ENCODE measurements at places on chromosomes 7 and 10.
A peak's percentile ranks its signal among the peaks of the same experiment; 100 is the strongest.

GRCh38 chr7:7639847-7640220 is 718 bp upstream of the UMAD1 start:
- DNase-seq: peak; percentile 24

DNA sequence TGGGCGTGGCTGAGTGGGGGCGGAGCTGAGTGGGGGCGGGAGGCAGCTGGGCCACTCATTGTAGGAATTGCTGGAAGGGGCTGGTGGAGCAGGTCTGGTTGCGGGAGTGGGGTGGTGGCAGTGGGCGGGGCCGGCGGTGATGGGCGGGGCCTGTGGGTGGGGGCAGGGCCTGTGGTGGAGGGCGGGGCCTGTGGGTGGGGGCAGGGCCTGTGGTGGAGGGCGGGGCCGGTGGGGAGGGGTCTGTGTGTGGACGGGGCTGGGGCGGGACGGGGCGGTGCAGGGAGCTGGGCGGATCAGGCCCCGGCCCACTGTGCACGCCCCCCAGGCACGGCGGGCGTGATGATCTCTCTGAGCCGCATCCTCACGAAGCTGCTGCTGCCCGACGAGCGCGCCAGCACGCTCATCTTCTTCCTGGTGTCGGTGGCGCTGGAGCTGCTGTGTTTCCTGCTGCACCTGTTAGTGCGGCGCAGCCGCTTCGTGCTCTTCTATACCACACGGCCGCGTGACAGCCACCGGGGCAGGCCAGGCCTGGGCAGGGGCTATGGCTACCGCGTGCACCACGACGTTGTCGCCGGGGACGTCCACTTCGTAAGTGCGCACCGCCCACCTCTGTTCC is 14.0 kb downstream of the SLC29A4 start:
- DNase-seq: peak; percentile 35

GRCh38 chr7:151249034-151249731 is 689 bp upstream of the SMARCD3 start:
- DNase-seq: no peak

DNA sequence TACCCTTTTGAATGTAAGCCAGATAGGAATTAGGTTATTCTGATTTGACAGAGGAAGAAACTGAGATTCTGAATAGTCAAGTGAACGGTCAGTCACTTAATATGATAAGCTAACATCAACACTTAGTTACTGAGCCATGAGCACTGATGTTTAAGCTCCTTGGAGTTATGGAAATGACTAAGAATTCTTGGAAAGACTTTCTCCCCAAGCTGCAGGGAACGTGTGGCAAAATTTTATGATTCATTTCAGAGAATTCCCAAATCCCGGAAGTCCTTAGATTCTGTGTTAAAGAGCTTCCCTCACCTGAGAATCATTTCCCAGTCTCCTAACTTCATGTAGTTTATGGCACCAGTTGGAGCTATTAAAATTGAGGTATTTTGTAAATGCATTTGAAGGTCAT is 330.9 kb downstream of the XPNPEP1 start:
- DNase-seq: no peak

DNA sequence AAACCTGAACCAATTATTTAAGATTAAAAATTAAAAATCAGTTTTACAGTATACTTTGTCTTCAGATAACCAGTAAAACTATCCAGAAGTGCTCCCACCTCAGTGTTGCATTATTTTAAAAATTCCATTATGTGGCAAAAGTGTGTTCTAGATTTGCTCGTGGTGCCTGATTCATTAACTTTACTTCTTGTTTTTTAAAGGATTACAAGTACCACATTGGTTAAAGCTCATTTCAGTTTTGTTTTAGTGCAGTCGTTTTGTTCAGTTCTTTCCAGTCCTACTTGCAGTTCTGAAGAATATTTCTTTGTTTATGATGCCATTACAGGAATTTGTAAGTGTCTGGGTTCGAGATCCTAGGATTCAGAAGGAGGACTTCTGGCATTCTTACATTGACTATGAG is 69.0 kb downstream of the SNX10 start:
- no peak for DNase-seq

DNA sequence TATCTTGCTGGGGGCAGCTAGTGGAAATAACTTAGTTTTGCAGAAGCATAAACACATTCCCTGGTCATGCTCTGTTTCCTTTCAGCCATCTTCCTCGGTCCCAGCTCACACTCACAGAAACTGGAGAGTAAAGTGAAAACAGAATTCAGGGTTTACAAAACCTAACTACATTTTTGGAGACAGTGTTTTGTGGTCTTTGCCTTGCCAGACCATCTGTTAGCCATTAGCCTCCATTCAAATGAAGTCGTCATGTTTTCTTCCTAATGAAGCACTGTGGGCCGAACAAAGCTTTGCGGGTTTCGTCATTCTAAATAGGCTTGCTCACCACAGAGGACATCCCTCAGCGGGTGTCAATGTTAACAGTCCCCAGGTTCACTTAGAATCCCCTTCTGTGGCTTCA is 214.6 kb upstream of the TMEM72 start:
- no peak for DNase-seq

- no peak for DNase-seq
Measured at GRCh38 chr7:1513657-1514095, 9.5 kb upstream of the INTS1 start.

DNA sequence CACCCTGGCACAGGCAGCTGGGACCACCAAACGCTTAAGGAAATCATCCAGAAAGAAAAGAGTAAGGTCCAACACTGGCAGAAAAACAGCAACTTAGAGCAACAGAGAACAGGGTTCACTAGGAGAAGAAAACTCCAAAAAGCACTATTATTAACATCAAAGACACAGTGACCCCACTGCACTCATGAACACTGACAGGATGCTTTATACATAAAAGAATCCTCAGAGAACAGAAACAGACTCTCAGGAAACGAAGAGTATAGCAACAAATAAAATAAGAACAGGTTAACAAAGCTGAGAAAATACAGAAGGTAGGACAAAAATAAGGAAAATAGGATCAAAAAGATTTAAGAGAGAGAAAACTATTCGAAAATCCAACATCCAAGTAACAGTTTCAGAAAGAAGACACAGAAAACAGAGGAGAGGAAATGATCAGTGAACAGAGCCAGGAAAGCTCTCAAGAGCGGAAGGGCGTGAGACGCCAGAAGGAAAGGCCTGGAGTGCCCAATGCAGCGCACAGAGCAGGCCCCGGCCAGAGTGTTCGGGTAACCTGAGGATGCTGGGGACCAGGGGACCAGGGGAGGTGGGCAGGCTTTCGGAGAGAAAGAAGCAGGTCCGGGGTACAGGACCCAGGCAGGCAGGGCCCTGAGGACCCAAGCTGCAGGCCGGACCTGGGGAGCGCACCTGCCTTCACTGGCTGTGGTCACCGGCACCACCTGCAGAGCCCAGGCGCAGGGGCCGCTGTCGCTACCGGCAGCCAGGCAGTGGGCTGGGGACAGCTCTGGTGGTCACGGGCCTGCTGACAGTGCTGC is 258.2 kb downstream of the MAD1L1 start:
- DNase-seq: no peak

DNA sequence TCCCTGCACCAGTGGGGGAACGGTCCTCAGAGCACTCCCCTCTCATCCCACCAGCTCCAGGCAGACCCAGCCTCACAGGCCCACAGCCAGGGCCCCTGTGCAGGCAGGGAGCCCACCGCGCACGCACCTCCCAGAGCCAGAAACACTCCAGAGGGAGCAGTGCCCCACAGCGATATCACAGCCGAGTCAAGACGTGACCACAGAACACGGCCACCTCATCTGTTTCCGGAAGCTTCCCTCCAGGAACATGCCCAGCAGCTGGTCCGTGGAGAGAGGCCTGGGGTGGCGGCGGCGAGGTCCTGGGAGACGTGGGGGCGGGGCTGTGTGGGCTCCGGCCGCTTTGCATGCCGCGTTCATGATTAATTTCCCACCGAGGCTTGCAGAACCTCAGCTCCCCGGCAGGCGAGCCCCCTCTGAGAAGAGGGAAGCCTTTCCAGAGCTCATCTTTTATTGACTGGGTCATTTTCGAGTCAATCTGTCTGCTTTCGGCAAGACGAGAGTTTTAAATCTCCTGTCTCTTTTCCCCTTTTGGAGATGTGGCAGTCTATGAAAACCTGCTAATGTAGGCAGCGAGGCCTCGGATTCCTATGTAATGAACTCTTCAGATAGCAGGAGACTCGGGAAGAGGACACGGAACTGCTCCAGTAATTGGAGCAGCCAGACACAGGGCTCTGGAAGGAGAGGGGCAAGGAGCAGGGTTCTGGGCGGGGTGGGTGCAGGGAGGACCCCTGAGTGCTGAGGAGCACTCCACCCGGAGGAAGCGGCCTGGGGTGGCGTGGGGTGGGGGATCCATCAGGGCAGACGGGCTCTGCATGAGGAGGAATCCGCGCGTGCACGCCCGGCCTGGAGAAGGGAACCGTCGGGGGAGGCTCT is 242.8 kb downstream of the ELFN1 start:
- no peak for DNase-seq

GRCh38 chr7:94414481-94414880 is 19.8 kb downstream of the COL1A2 start:
- DNase-seq: no peak

GRCh38 chr10:131119626-131120355 is 191.7 kb downstream of the TCERG1L start:
- no peak for DNase-seq

- DNase-seq: no peak
Measured at GRCh38 chr7:101201695-101202602, 1.1 kb upstream of the MOGAT3 start.

- no peak for DNase-seq
Measured at GRCh38 chr10:11616021-11616420, 4.6 kb upstream of the USP6NL start.

DNA sequence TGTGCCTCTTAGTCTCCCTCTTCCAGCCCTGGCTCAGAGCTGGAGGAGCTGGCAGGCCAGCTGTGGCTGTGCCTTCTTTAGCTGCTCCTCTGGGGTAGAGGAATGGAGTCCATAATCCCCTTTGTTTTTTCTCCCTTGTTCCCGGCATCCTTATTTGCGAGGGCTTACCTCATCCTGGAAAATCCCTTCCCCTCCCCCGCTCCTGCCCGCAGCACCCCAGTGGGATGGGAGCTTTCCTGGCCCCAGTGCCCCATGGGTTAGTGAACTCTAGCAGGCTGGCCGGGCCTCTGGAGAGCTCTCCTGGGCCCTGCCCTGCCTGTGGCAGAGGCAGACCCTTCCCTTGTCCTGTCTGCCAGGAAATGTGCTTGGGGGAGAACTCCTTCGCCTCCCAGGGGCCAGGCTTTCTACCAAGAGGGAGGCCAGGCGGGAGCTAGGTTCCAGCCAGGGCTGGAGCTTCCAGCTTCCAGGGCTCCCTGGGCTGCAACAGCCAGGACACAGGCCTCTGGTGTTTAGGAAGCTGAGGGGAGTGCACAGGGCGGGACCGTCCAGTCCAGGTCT is 16.5 kb upstream of the TRIM8 start:
- DNase-seq: no peak

Data from activated CD8-positive, alpha-beta memory T cell treated with anti-CD3 and anti-CD28 coated beads for 4 hours (primary cell).